Fibroblast of the aortic adventitia (primary cell): ENCODE measurements at places on chromosomes 6 and 20. TPM values are rescaled to one million over a fixed set of nuclear protein-coding genes. Genes with fewer than 3 reads are reported as not detected.

Gene IFNGR1
- total RNA-seq: 45.3 and 58.5 TPM in 2 replicates

GRCh38 chr20:25623225-25623735 lies 534 bp downstream of the NANP start:
- DNase-seq: no peak

Gene SNPH
- total RNA-seq: 5.6 and 7.7 TPM in 2 replicates

- DNase-seq: no peak
Measured at GRCh38 chr6:13079096-13079723, 249.1 kb downstream of the TBC1D7 start.

DNA sequence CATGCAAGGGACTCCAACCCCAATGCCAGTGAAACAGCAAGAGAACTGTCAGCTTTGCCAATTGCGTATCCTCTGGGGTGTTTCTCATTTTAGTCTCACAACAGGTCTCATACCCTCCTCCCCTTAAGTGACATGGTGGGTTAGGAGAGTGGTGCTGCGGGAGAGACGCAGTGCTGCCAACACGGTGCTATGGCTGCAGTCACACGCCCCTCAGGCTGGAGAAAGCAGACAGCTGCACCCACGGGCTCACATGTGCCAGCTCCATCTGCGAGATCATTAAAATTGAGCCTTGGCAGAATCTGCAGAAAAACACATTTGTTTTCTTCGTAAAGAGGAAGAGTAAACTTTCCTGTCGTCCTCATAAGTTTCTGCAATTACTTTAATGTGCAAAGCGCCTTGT lies 114.7 kb downstream of the ANKRD60 start:
- DNase-seq: no peak

Gene CRIP3
- not detected in 2 replicates for total RNA-seq

GRCh38 chr6:116444575-116444974 lies 16.6 kb upstream of the CALHM6 start:
- no peak for DNase-seq

Gene LTB
- not detected in 2 replicates for total RNA-seq

- DNase-seq: no peak
Measured at GRCh38 chr6:145814035-145814500, 527 bp downstream of the FBXO30 start.
